ENCODE measurements at places on chromosomes 11 and 22. TPM values are rescaled to one million over a fixed set of nuclear protein-coding genes. Genes with fewer than 3 reads are reported as not detected.

KCNC1 gene
- 1.5 TPM for polyA plus RNA-seq

SUSD2 gene
- polyA plus RNA-seq: 14.8 TPM

AQP11 gene
- polyA plus RNA-seq: 3.6 TPM

SYT12 gene
- 0.27 TPM for polyA plus RNA-seq

MYRF gene
- polyA plus RNA-seq: 17.3 TPM

TSPAN18 gene
- polyA plus RNA-seq: 56.2 TPM

FAM118A gene
- 13.4 TPM for polyA plus RNA-seq

PGA4 gene
- polyA plus RNA-seq: 0.76 TPM
